ENCODE measurements at places on chromosomes 7 and 10. TPM values are rescaled to one million over a fixed set of nuclear protein-coding genes. Genes with fewer than 3 reads are reported as not detected.

- DNase-seq = no peak
Observed at GRCh38 chr7:129493555-129493954, 8.8 kb upstream of the SMKR1 start.

GRCh38 chr10:22850541-22850940, 77.3 kb upstream of the ARMC3 start:
- DNase-seq = no peak

DNA sequence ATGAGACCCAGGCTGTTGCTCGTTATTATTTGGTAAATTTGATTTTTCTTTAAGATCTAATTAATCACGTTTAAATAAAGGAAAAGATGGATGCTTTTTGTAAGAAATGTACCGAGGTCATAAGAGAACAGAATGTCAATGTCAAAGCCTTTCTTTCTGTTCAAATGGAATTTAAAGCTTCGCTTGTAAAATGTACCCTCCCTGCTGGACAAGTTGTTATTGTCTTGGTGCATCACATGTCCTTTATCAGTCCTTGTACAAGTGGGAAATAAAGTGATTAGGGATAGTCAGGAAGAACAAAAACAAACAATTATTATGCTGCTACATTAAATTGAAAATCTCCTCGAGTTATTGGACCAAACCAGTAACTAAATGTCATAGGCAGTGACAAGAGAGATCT, 363.2 kb downstream of the PHTF2 start:
- no peak for DNase-seq

The RNF133 gene
- 2.4 TPM for total RNA-seq

DNA sequence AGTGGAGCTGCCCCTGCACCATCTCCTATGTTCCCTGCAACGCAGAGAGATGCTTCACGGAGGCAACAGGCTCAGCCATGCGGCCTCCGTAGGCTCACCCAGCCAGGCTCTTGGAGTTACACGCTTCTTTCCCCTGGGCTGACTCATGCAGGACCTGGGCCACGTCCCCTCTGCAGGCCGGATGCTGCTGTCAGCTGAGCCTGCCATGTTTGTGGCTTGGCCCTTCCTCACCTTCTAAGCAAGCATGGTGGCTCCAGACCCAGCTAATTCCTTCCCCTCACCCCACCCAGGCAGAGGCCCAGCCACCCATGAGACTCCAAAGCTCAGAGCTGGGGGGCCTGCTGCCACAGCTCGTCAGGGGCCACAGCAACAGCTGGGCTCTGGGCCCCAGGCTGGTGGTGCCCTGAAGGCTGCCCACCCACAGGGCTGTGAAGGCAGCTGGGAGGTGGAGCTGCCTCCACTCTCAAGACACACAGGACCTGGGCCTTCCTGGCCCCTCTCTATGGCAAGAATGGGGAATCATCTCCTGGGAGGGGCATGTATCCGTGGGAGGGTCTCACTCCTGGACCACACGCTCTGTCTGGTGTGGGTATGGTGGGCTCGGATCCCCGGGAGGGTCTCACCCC, 219.6 kb downstream of the ELFN1 start:
- DNase-seq = no peak

The TMEM225B gene
- 0.43 TPM for total RNA-seq

DNA sequence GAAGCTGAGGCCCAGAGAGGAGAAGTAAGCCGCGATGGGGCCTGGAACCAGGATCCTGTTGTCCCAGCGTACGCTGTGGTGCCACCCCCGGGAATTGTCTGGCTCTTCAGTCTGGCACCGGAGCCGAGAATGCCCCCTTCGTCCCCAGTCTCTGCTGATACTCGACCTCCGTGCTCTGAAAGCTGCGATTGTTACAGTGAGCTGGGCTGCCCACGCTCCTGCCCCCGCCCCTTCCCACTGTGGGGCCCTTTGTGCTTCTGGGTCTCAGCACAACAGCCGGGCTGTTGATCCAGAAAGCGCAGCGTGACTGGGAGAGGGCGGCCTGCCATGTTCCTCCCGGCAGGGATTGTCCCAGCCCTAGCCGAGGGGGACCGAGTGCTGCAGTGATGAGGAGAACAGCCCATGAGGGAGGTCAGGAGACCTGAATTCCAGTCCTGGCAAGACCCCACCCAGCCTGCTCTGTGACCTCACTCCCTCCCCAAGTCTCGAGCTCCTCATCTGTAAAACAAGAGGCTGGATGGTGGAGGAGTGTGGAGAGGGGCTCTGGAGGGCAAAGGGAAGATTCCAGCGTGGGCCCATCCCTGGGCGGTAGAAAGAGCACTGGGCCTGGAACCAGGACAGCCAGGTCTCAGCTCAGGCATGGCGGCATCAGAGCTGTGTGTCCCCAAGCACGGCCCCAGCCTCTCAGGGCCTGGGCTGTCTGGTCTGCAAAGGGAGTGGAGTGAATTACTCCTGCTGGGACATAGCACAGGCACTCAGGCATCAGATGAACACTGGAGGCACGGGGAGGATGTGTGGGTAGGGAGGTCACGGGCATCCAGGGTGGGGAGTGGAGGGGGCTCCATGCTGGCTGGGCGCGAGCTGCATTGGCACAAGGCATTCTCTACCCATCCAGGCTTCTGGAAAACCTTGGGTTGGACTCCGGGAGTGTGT, 43.6 kb downstream of the TSPAN15 start:
- DNase-seq = peak; percentile 71

DNA sequence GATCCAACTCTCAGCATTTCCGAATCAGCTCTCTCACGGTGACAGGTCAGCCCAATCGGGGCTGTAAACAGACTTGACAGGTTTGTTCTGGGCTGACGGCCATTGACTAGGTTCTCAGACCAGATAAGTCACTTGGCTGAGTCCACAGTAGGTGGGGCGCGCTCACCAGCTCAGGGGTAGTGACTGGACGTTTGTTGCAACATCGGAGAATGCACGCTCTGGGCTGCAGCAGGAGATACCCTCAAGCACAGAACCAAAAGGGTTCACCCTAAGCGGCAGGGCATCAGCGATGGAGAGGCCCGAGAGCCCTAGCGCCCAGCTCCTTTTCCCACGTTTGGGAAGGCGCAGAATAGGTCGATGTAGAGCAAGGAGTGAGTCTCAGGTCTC, 1.8 kb downstream of the KLLN start:
- DNase-seq = peak; percentile 93

The GALNT17 gene
- total RNA-seq = 7.9 TPM

DNA sequence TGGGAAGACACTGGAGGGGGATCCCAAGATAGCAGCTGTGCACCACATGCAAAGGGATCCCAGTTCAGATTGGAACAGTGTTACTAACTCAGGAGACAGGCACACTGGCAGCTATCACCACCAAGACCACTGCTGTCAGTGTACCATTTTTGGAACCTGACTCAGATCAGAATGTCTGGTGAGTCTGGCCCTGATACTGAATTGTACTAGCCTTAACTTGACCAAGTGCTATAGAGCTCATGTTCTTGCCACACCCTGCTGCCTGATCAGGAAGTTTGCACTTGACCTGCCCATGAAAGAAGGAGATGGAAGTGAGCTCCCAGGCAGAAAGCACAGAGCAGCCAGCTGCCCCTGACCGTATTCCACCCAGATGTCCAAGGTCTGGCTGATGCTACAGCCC, 4.8 kb upstream of the PRRT4 start:
- no peak for DNase-seq

GRCh38 chr10:124686707-124687376, 57.3 kb downstream of the FAM53B start:
- no peak for DNase-seq

Data from spleen (tissue), 13 donors.